Fibroblast of lung (primary cell): ENCODE measurements at places on chromosomes 1 and 21. TPM values are rescaled to one million over a fixed set of nuclear protein-coding genes. Genes with fewer than 3 reads are reported as not detected.

GRCh38 chr1:172900376-172900997, 150.3 kb downstream of the TNFSF18 start:
- peaks cover 33% of the 10 kb centered on the region for H3K4me1 ChIP-seq
- no peak for DNase-seq
- H3K27me3 ChIP-seq = no peaks in the 10 kb centered on the region
- no peak overlapping the region for H3K27ac ChIP-seq

GRCh38 chr1:180793451-180793850, 119.2 kb upstream of the KIAA1614 start:
- H3K27ac ChIP-seq = no peak overlapping the region
- H3K27me3 ChIP-seq = no peaks in the 10 kb centered on the region
- peak; percentile 36 for DNase-seq
- no peak overlapping the region for H3K4me3 ChIP-seq

GRCh38 chr1:105243969-105244368, 1494.3 kb downstream of the AMY1C start:
- no peak overlapping the region for H3K27ac ChIP-seq
- no peaks in the 10 kb centered on the region for H3K4me1 ChIP-seq
- H3K4me3 ChIP-seq = no peak overlapping the region
- H3K27me3 ChIP-seq = no peaks in the 10 kb centered on the region

DNA sequence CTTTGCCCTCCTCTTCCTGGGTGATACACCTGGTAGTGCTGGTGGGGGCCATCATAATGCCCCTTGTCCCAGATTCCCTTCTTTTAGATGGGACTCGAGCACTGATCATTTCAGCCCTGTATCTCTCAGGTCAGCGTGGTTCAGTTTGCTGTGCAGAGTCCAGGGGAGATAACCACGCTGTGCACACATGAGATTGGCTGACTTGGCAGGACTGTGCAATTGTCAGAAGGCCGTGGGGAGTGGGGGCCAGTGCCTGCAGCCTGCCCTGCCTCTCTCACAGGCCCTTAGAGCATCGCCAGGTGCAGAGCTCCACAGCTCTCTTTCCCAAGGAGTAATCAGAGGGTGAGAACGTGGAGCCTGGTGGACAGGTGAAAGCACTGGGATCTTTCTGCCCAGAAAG, 15.2 kb downstream of the EPHX1 start:
- H3K36me3 ChIP-seq = no peaks in the 10 kb centered on the region

DNA sequence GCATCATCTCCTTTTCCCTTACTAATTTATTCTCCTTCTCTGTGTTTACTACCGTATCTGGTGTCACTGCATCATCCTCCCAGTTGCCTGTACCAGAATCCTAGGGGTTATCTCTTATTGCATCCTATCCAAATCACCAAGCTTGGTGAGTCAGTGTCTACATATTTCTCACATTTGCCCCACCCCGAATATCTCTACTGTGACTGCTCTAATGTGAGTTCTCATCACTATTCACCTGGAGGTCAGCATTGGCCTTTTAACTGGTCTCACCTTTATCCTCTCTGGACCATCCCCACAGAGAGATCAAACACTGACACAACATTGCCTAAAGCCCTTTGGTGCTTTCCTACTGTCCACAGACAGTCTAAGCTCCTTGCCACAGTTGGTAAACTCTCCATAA, 45.7 kb upstream of the ZNF648 start:
- H3K27ac ChIP-seq = no peak overlapping the region
- H3K27me3 ChIP-seq = no peaks in the 10 kb centered on the region
- H3K36me3 ChIP-seq = no peaks in the 10 kb centered on the region
- no peak overlapping the region for H3K4me3 ChIP-seq
- no peaks in the 10 kb centered on the region for H3K4me1 ChIP-seq

- peaks cover 3% of the 10 kb centered on the region for H3K36me3 ChIP-seq
- no peak overlapping the region for H3K27ac ChIP-seq
- peak; percentile 29 for DNase-seq
- no peak overlapping the region for H3K4me3 ChIP-seq
Observed at GRCh38 chr1:149942207-149942606, 5.5 kb upstream of the MTMR11 start.

DNA sequence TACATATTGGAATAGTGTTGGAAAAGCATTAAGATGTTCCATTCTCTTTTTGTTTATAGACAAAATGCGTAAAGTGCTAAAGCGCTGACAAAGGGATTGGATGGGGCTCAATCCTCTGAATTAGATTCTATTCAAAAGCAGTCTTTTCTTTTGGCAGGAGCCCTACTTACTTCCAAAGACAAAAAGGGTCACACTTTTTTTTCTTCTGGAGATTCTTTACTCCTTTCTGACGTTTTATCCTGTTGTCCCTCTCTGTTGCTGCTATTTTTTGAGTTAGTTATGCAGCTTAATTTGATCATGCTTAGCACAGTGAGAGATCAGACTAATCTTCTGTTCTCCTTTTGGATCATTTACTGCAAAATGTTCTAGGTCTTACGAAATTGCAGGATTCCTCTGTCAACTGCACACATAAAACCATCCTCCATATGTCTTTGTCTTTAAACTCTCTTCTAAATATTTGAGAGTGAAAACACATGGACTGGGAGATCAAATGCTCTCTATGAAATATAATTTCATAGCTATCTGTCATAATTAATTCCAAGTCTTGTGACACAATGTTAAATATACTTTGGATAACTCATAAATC, 656.4 kb upstream of the ADGRL2 start:
- H3K4me3 ChIP-seq = no peak overlapping the region
- H3K4me1 ChIP-seq = peaks cover 2% of the 10 kb centered on the region
- no peak overlapping the region for H3K27ac ChIP-seq
- no peak for DNase-seq

- no peaks in the 10 kb centered on the region for H3K4me1 ChIP-seq
- no peak overlapping the region for H3K4me3 ChIP-seq
- peak overlapping the region; percentile 7 for H3K27ac ChIP-seq
- peaks cover 31% of the 10 kb centered on the region for H3K27me3 ChIP-seq
- peak; percentile 78 for DNase-seq
Observed at GRCh38 chr1:21673277-21673780, 4.2 kb upstream of the RAP1GAP start.

DNA sequence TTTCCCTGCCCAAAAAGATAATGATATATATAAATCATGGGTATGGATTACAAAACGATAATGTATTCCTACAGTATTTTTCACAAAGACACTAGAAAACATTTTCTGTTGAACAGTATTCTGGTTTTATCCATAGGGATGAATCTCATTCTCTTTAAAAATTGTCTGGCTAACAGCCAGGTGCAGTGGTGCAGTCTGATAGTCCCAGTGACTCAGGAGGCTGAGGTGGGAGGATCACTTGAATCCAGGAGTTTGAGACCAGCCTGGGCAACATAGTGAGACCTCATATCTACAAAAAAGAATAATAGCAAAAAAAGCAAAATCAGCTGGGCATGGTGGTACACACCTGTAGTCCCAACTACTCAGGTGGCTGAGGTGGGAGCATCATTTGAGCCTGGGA, 23.3 kb downstream of the PIP5K1A start:
- H3K36me3 ChIP-seq = peaks cover 3% of the 10 kb centered on the region
- no peak for DNase-seq
- no peaks in the 10 kb centered on the region for H3K4me1 ChIP-seq
- H3K27ac ChIP-seq = no peak overlapping the region
- no peaks in the 10 kb centered on the region for H3K27me3 ChIP-seq

DNA sequence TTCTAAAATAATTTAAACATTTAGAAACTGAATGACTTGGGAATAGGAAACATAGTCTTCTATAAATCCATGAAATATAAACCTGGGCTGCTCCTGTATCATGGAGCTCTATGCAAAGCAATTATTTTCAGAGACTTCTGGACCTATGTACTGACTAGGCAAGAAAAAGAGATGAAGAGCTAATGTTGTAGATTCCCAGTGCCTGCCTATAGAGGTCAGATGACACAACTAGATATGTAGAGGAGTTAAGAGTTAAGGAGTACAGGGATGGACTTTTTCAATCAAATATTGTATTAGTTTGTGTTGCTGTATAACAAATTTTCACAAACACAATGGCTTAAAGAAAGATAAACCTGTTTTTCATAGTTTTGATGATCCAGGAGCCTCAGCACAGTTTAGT, 1434.5 kb downstream of the KCNT2 start:
- no peak overlapping the region for H3K27ac ChIP-seq
- no peaks in the 10 kb centered on the region for H3K36me3 ChIP-seq
- no peak for DNase-seq
- no peaks in the 10 kb centered on the region for H3K4me1 ChIP-seq

DNA sequence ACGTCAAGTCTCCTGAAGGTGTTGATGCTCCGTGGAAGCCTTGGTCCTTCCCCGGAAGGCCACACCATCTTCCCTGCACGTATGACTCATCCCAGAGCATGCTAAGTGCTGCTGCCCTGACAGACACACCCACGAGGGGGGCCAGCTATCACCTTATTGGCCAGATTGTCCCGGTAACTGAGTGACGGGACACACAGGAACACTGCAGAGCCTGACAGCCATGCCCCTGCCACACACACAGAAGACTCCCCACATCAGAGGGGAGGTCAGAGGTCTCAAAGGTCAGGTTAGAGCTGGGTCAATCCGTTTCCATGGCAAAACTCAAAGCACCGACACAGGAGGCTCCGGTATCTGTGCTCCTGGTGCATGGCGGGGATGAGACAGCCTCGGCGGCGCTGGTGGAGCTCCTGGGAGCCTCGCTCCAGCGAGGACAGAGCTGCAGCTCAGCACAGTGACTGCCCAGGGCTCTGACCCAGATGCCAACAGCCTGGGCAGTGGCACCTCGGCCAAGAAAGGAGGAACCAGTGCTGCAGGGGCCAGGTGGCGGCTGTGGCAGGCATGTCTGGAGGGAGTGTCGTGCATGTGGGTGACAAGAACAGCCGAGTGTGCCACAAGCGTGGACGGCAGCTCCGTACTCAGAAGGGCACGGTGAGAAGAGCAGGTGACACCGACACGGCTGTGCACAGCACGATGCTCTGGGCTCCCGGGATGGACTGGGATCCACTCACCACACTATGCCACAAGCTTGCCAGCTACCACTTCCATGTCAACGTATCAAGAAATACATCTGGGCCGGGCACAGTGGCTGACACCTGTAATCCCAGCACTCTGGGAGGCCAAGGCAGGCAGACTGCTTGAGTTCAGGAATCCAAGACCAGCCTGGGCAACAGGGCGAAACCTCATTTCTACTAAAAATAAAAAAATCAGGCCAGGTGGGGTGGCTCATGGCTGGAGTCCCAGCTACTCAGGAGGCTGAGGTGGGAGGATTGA, 14.8 kb upstream of the TMEM240 start:
- H3K27ac ChIP-seq = peak overlapping the region; percentile 62
- H3K27me3 ChIP-seq = no peaks in the 10 kb centered on the region
- no peak overlapping the region for H3K4me3 ChIP-seq
- peaks cover 21% of the 10 kb centered on the region for H3K4me1 ChIP-seq

DNA sequence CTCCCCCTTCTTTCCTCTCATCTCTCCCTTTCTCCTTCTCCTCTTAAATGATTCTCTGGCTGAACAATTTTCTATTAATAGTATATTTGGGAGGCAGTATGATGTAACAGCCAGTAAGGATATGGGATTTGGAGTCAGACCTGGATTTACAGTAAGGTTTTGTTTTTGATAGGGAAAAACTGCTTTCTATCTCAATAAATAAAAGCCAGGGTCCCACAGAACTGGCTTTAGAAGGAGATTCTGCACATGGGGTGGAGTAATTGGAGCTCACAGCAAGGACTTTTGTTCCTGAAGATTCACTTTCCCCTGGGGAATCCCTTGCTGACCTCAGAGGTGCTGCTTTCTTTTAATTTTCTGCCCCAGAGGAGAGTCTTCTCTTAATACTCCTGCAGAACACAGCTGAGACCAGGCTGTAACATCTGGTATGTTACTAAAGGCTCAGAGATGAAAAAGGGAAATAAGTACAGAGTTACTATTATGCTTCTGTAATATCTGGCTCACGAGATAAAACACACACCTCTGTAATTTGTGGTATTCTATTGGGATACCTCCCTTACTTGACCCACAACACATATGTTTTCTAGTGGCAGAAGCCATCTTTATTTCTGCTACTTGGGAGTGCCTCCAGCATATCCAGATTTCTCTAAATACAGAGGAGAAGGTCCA, 13.4 kb downstream of the EPB41 start:
- H3K27ac ChIP-seq = no peak overlapping the region
- no peaks in the 10 kb centered on the region for H3K4me1 ChIP-seq
- peak; percentile 24 for DNase-seq
- no peaks in the 10 kb centered on the region for H3K36me3 ChIP-seq
- no peak overlapping the region for H3K4me3 ChIP-seq

- no peaks in the 10 kb centered on the region for H3K27me3 ChIP-seq
- H3K4me1 ChIP-seq = peaks cover 31% of the 10 kb centered on the region
- H3K36me3 ChIP-seq = no peaks in the 10 kb centered on the region
- H3K4me3 ChIP-seq = no peak overlapping the region
- peak overlapping the region; percentile 44 for H3K27ac ChIP-seq
Observed at GRCh38 chr1:91697861-91698260, 188.1 kb downstream of the TGFBR3 start.

GRCh38 chr1:203992440-203992839, 80.5 kb upstream of the SOX13 start:
- no peak overlapping the region for H3K4me3 ChIP-seq
- H3K36me3 ChIP-seq = no peaks in the 10 kb centered on the region
- no peak for DNase-seq
- H3K27ac ChIP-seq = no peak overlapping the region

GRCh38 chr1:165910764-165911421, 83.5 kb downstream of the UCK2 start:
- H3K4me1 ChIP-seq = peaks cover 9% of the 10 kb centered on the region
- no peak overlapping the region for H3K4me3 ChIP-seq
- no peaks in the 10 kb centered on the region for H3K27me3 ChIP-seq
- peaks cover 17% of the 10 kb centered on the region for H3K36me3 ChIP-seq
- no peak for DNase-seq
- H3K27ac ChIP-seq = peak overlapping the region; percentile 20

GRCh38 chr1:222974496-222974895, 159.7 kb downstream of the DISP1 start:
- H3K27me3 ChIP-seq = no peaks in the 10 kb centered on the region
- no peak overlapping the region for H3K27ac ChIP-seq
- H3K36me3 ChIP-seq = no peaks in the 10 kb centered on the region
- peak; percentile 96 for DNase-seq
- peaks cover 8% of the 10 kb centered on the region for H3K4me1 ChIP-seq

DNA sequence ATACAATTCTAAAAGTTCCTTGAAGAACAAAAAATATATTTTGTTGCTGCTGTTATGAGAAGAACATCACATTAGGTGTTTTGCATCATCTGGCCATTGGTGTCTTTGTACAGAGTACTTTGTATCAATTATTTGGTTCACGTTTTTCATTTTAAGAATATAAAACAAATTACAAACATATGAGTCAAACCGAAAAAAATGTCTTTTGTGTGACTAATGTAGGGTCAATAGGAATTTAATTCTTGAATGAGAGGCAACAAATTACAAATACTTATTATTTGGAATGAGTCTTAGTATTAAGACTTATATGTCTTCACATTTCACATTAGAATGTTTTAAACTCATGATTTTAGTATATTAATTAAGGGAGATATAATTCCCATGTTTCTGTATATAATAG, 54.8 kb downstream of the NR5A2 start:
- DNase-seq = no peak
- H3K4me1 ChIP-seq = no peaks in the 10 kb centered on the region
- no peaks in the 10 kb centered on the region for H3K36me3 ChIP-seq
- H3K27ac ChIP-seq = no peak overlapping the region

NRAS gene
- total RNA-seq = 29.5 and 31.0 TPM in 2 replicates

OR2C3 gene
- not detected in 2 replicates for total RNA-seq

DDR2 gene
- total RNA-seq = 252 and 303 TPM in 2 replicates

GBP3 gene
- 44.9 and 46.0 TPM in 2 replicates for total RNA-seq

FAM72B gene
- total RNA-seq = 0.51 and 2.3 TPM in 2 replicates

TMEM69 gene
- total RNA-seq = 9.5 and 10.2 TPM in 2 replicates

FOXO6 gene
- under 0.01 TPM in 2 replicates for total RNA-seq

ACTN2 gene
- under 0.01 and 0.17 TPM in 2 replicates for total RNA-seq

TCHH gene
- total RNA-seq = under 0.01 TPM in 1 of 2 replicates, not detected in the other
